Hepatocyte (in vitro differentiated cells): ENCODE measurements at places on chromosomes 2 and 18. TPM values are rescaled to one million over a fixed set of nuclear protein-coding genes. Genes with fewer than 3 reads are reported as not detected.

Gene PER2
- 6.1 and 8.9 TPM in 2 replicates for total RNA-seq

Gene LONRF2
- 1.4 and 1.9 TPM in 2 replicates for total RNA-seq

Gene TRAPPC12
- total RNA-seq = 38.7 and 61.2 TPM in 2 replicates

Gene SOX11
- 16.6 and 20.7 TPM in 2 replicates for total RNA-seq

Gene LINC00305
- 0.30 and 0.32 TPM in 2 replicates for total RNA-seq

Gene MC4R
- total RNA-seq = not detected in 2 replicates

Gene BMPR2
- 40.9 and 42.2 TPM in 2 replicates for total RNA-seq

Gene TEKT4
- total RNA-seq = not detected in 2 replicates

Gene RNMT
- total RNA-seq = 36.1 and 40.4 TPM in 2 replicates

Gene TUBB8B
- 0.16 TPM in 1 of 2 replicates, not detected in the other for total RNA-seq

Gene GPR75
- 1.00 and 1.5 TPM in 2 replicates for total RNA-seq

Gene ADRA2B
- 0.56 and 0.87 TPM in 2 replicates for total RNA-seq

Gene RAB6C
- total RNA-seq = 0.04 and 0.13 TPM in 2 replicates

Gene MC5R
- total RNA-seq = not detected in 2 replicates

Gene C1QL2
- total RNA-seq = 3.7 and 4.9 TPM in 2 replicates

Gene NOSTRIN
- total RNA-seq = 10.7 and 19.1 TPM in 2 replicates

Gene VIT
- total RNA-seq = 0.33 and 0.76 TPM in 2 replicates

Gene ANKRD30B
- not detected in 2 replicates for total RNA-seq

Gene COLEC11
- total RNA-seq = 22.6 TPM in 2 replicates

Gene DYNAP
- total RNA-seq = not detected in 2 replicates

Gene TMEM200C
- total RNA-seq = 2.6 and 3.1 TPM in 2 replicates
